Hepatocyte (in vitro differentiated cells): ENCODE measurements at places on chromosomes 5 and 9. TPM values are rescaled to one million over a fixed set of nuclear protein-coding genes. Genes with fewer than 3 reads are reported as not detected.

DCTN3 gene
- 60.3 and 75.0 TPM in 2 replicates for total RNA-seq

- no peak overlapping the region for H3K27ac ChIP-seq
- H3K4me1 ChIP-seq, result peaks cover 7% of the 10 kb centered on the region
- H3K36me3 ChIP-seq, result no peaks in the 10 kb centered on the region
- DNase-seq, result peak; percentile 62
- H3K4me3 ChIP-seq, result peak overlapping the region; percentile 67
- H3K27me3 ChIP-seq, result no peaks in the 10 kb centered on the region
These were observed 777 bp downstream of the ENDOG start for GRCh38 chr9:128818839-128819715.

DNA sequence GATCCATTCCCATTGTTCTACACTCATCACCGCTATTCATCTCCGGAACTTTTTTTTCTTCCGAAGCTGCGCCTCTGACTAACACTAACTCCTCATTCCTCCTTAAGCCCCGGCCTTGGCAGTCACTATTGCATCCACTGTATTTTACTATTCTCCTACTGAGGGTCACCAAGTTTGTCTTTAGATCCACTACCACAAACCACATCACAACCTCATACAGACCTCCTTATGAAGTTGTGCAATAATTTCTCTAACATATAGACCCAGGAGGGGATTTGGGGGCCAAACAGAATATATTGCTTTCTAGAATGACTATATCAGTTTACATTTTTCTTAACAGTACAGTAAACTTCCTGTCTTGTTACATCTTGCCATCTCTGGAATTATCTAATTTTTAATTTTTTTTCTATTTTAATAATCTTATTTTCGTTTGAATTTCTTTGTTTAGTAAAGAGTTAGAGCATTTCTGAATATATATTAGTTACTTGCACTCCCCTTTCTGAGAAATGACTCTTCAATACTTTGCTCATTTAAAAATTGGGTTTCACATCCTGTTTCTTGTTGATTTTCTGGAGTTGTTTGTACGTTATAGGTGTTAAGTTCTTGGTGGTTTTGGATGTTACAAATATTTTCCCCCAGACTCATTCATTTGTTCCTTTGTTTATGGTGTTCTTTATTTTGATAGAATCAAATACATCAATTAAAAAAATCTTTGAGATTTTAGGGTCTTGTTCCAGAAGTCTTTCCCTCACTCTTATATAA, 37.1 kb downstream of the DMRT2 start:
- DNase-seq, result no peak
- H3K27me3 ChIP-seq, result no peaks in the 10 kb centered on the region
- no peak overlapping the region for H3K4me3 ChIP-seq

IFNK gene
- not detected in 2 replicates for total RNA-seq

DNA sequence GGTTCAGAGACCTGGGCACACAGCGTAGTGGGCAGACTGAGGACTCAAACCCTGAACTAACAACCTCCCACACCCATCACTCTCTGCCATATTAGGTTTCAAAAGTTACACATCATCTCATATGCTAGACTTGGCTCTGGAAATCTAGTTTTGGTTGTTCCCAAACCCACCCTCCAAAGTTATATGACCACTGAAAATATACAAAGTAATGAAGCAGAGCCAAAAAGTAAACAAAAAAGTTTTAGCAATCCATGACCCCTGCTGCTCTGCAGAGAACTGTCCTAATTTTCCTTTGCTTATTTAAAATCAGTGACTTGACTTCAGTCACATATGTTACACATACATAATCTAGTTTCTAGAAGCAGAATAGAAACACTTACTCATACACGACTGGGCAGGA, 155.6 kb upstream of the TAS2R1 start:
- peaks cover 32% of the 10 kb centered on the region for H3K4me1 ChIP-seq
- no peak overlapping the region for H3K4me3 ChIP-seq
- H3K27me3 ChIP-seq, result no peaks in the 10 kb centered on the region

GRCh38 chr5:136174021-136174659, 18.8 kb downstream of the SMIM32 start:
- H3K4me3 ChIP-seq, result no peak overlapping the region
- no peaks in the 10 kb centered on the region for H3K4me1 ChIP-seq
- no peaks in the 10 kb centered on the region for H3K27me3 ChIP-seq
- no peak overlapping the region for H3K27ac ChIP-seq
- peak; percentile 66 for DNase-seq

DNA sequence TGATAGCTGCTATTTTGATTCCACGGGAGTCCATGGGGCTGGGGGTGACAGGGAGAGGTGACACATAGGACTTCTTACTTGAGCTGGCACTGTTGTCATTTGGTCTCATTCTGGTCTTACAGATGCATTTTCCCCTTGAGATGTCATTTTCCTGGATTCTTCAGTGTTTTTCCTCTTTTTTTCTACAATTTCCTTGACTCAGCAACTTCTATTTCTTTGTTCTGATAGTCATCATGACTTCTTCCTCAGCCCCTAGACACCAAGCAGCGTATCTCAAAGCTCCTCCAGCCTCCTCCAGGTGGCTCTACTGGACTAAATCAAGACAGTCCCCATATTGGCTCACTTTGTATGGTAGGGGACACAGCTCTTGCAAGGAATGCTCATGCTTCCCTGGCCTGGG, 16.5 kb downstream of the LVRN start:
- peak overlapping the region; percentile 6 for H3K27ac ChIP-seq
- H3K36me3 ChIP-seq, result no peaks in the 10 kb centered on the region
- no peaks in the 10 kb centered on the region for H3K27me3 ChIP-seq
- H3K4me1 ChIP-seq, result peaks cover 4% of the 10 kb centered on the region
- no peak for DNase-seq

GRCh38 chr9:113808391-113809358, 67.4 kb upstream of the ZNF618 start:
- no peaks in the 10 kb centered on the region for H3K36me3 ChIP-seq
- H3K4me1 ChIP-seq, result no peaks in the 10 kb centered on the region
- H3K4me3 ChIP-seq, result no peak overlapping the region
- peaks cover 6% of the 10 kb centered on the region for H3K27me3 ChIP-seq
- no peak overlapping the region for H3K27ac ChIP-seq

DNA sequence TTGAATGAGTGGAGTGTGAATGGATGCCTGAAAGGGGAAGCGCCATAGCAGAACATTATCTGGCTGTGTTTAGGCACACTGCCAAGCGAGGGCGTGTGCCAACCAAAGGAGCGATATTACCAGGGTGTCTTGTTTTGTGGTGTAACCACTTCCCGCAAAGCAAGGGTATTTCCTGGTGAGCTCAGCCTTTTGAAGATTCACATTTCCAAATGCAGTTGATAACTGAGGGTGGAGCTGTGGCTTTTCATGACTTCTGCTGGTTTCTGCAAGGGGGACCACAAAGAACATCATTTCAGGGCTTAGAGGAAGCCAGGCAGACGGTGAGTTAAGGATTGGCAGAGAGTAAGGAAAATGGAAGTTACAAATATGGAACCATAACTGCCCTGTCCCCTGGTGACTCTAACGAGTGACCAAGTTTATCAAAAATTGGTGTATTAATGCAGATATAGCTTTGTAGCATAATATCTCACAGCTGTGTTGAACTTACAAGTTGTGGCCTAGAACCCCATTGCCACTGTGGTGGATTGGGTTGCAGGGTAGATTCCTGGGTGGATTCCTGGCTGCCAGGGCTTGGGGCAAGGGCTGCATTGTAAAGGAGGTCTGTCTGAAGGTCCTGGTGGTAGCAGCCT, 71.4 kb downstream of the RALGPS1 start:
- no peaks in the 10 kb centered on the region for H3K36me3 ChIP-seq
- peak overlapping the region; percentile 52 for H3K27ac ChIP-seq
- DNase-seq, result peak; percentile 35
- H3K27me3 ChIP-seq, result no peaks in the 10 kb centered on the region
- H3K4me1 ChIP-seq, result peaks cover 8% of the 10 kb centered on the region

OMD gene
- 0.17 and 0.28 TPM in 2 replicates for total RNA-seq

GRCh38 chr9:70256123-70256551, 2.6 kb upstream of the SMC5 start:
- H3K4me1 ChIP-seq, result peaks cover 34% of the 10 kb centered on the region
- H3K4me3 ChIP-seq, result peak overlapping the region; percentile 4
- peak overlapping the region; percentile 96 for H3K27ac ChIP-seq
- no peaks in the 10 kb centered on the region for H3K27me3 ChIP-seq
- peak; percentile 74 for DNase-seq

GRCh38 chr5:50595199-50595598, 71.2 kb upstream of the PARP8 start:
- no peak overlapping the region for H3K27ac ChIP-seq
- H3K27me3 ChIP-seq, result no peaks in the 10 kb centered on the region
- no peak for DNase-seq
- H3K4me3 ChIP-seq, result no peak overlapping the region
- no peaks in the 10 kb centered on the region for H3K4me1 ChIP-seq
- no peaks in the 10 kb centered on the region for H3K36me3 ChIP-seq

MYO10 gene
- 32.3 and 33.7 TPM in 2 replicates for total RNA-seq

DNA sequence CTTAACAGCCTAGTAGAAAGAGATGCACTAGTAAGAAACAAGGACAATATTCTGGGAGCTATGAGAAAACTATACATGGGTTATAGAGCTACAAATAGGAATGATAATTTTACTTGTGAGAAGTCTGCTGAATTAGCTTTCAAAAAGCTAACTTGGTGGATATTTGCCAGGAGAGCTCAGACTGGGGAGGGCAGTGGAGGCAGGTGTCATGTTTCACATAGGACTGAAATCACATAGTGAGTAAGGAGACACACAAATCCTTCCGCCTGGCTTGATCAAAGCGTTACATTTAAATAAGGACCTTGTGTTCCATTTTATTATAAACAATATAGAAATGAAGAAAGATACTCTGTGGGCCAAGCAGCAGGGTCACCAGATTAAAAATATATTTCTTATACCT, 235.0 kb downstream of the ISL1 start:
- H3K4me1 ChIP-seq, result no peaks in the 10 kb centered on the region
- DNase-seq, result no peak
- no peak overlapping the region for H3K4me3 ChIP-seq
- no peaks in the 10 kb centered on the region for H3K36me3 ChIP-seq
- H3K27me3 ChIP-seq, result no peaks in the 10 kb centered on the region
- no peak overlapping the region for H3K27ac ChIP-seq

UGT3A1 gene
- total RNA-seq, result 35.4 and 45.1 TPM in 2 replicates

YIPF5 gene
- total RNA-seq, result 118 and 119 TPM in 2 replicates

FAM78A gene
- total RNA-seq, result 0.27 and 0.52 TPM in 2 replicates

GFRA3 gene
- total RNA-seq, result 1.6 and 2.2 TPM in 2 replicates

DNA sequence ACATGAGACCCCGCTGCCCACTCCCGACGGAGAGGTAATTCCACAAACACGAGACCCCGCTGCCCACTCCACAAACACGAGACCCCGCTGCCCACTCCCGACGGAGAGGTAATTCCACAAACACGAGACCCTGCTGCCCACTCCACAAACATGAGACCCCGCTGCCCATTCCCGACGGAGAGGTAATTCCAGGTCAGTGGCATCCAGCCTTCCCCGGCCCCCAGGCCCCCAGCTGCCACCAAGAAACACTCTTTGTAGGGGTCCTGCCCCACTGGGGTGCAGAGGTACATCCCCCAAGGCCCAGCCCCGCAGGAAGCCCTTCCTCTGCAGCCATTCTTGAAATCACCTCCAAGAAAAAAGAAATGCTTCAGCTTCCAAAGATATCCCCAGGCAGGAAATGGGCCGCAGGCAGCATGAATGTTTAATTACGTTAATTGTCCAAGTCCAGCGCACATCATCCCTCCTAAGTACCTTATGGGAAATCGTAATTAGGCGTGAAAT, 115.9 kb downstream of the ADAMTS2 start:
- H3K27ac ChIP-seq, result no peak overlapping the region
- DNase-seq, result no peak
- H3K36me3 ChIP-seq, result no peaks in the 10 kb centered on the region
- H3K4me3 ChIP-seq, result no peak overlapping the region

PCDHA12 gene
- total RNA-seq, result 18.7 TPM in 2 replicates

GRCh38 chr5:159050316-159051143, 49.2 kb downstream of the EBF1 start:
- H3K4me3 ChIP-seq, result no peak overlapping the region
- peaks cover 15% of the 10 kb centered on the region for H3K4me1 ChIP-seq
- peak overlapping the region; percentile 59 for H3K27ac ChIP-seq
- H3K36me3 ChIP-seq, result no peaks in the 10 kb centered on the region
- H3K27me3 ChIP-seq, result peaks cover 60% of the 10 kb centered on the region

LCN12 gene
- 1.6 and 4.1 TPM in 2 replicates for total RNA-seq

MSX2 gene
- 20.7 and 28.8 TPM in 2 replicates for total RNA-seq

DNA sequence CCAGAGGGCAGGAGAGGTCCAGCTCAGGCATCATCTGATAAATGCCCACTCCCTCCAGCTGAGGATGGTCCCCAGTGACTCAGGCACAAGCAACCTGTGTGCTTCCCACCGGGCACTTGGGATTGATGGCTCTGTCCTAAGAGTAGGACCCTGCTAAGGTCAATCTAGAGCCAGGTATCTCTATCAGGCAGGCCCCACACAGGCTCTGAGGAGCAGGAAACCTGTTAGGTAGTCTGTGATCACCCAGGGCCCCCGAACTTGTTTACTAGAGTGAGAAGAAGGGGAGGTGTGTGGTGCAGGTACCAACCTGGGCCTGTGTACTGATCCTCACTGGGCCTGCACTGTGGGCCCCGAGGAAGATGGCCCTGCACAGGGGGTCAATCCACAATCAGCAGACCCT, 119.6 kb upstream of the FSTL4 start:
- no peak overlapping the region for H3K4me3 ChIP-seq
- H3K4me1 ChIP-seq, result no peaks in the 10 kb centered on the region
- DNase-seq, result no peak
- H3K27me3 ChIP-seq, result no peaks in the 10 kb centered on the region
- H3K27ac ChIP-seq, result no peak overlapping the region
- no peaks in the 10 kb centered on the region for H3K36me3 ChIP-seq

- H3K4me3 ChIP-seq, result no peak overlapping the region
- H3K4me1 ChIP-seq, result peaks cover 10% of the 10 kb centered on the region
- H3K27ac ChIP-seq, result peak overlapping the region; percentile 57
- H3K27me3 ChIP-seq, result no peaks in the 10 kb centered on the region
- H3K36me3 ChIP-seq, result no peaks in the 10 kb centered on the region
- no peak for DNase-seq
These were observed 41.9 kb upstream of the TNFAIP8 start for GRCh38 chr5:119313658-119314605.

PCDHGA1 gene
- 0.24 and 0.33 TPM in 2 replicates for total RNA-seq

DNA sequence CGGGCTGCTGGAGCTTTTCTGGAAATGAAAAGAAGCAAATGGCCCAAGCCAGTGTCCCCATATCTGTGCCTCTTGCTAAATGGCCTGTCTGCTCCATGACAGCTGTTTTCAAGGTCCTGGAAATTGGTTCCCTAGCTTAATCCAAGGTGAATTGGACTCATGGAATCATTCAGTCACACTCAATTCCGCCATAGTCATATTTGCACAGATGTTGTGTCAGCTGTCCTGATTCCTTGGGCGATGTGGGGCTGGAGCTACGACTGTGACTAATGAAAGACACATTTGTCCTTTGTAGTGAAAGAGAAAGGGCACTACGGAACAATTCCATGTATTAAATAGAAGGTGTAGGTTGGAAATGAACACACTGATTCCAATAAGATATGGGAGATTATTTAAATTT, 102.9 kb upstream of the MEGF10 start:
- no peaks in the 10 kb centered on the region for H3K36me3 ChIP-seq
- no peaks in the 10 kb centered on the region for H3K4me1 ChIP-seq
- DNase-seq, result no peak
- no peak overlapping the region for H3K27ac ChIP-seq
- no peaks in the 10 kb centered on the region for H3K27me3 ChIP-seq

AQP7 gene
- 8.5 and 11.2 TPM in 2 replicates for total RNA-seq

PDE8B gene
- total RNA-seq, result 9.2 and 13.2 TPM in 2 replicates
